Stomach (tissue), 19 donors: ENCODE measurements at places on chromosomes 12 and 14. TPM values are rescaled to one million over a fixed set of nuclear protein-coding genes. Genes with fewer than 3 reads are reported as not detected.

DNA sequence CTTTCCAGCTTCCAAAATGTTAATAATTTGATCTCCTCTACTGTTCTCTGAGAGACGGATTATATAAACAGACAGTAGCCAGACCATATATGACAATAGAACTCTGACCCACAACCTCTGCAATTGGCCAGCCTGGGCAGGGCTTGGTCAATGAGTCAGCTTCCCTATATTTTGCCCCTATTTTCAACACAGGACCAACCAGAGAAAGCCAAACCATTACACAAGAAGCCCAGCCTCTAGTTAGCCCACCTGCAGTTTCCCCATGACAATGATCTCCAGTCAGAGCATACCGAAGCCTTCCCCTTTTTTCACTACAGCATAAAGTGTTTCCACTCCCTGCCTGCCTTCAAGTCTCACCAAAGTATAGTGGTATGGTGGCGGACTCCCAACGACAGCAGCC is 7.6 kb upstream of the EXD2 start:
- no peak overlapping the region for H3K27ac ChIP-seq
- no peaks in the 10 kb centered on the region for H3K36me3 ChIP-seq
- H3K4me3 ChIP-seq: no peak overlapping the region
- no peak for DNase-seq
- no peaks in the 10 kb centered on the region for H3K27me3 ChIP-seq

GRCh38 chr14:98926801-98927200 is 345.2 kb downstream of the BCL11B start:
- H3K4me3 ChIP-seq: no peak overlapping the region
- no peak for DNase-seq
- no peaks in the 10 kb centered on the region for H3K36me3 ChIP-seq
- H3K4me1 ChIP-seq: no peaks in the 10 kb centered on the region
- no peak overlapping the region for H3K27ac ChIP-seq
- no peaks in the 10 kb centered on the region for H3K27me3 ChIP-seq

GRCh38 chr12:51186465-51187085 is 13.6 kb upstream of the TFCP2 start:
- H3K27me3 ChIP-seq: no peaks in the 10 kb centered on the region
- H3K4me3 ChIP-seq: no peak overlapping the region
- peaks cover 24% of the 10 kb centered on the region for H3K36me3 ChIP-seq
- no peak overlapping the region for H3K27ac ChIP-seq
- DNase-seq: no peak

GRCh38 chr12:45279931-45280830 is 64.3 kb downstream of the ANO6 start:
- no peaks in the 10 kb centered on the region for H3K36me3 ChIP-seq
- H3K4me1 ChIP-seq: peaks cover 36% of the 10 kb centered on the region
- no peaks in the 10 kb centered on the region for H3K27me3 ChIP-seq

The CLEC1B gene
- not detected for total RNA-seq

The SIX6 gene
- not detected for total RNA-seq

DNA sequence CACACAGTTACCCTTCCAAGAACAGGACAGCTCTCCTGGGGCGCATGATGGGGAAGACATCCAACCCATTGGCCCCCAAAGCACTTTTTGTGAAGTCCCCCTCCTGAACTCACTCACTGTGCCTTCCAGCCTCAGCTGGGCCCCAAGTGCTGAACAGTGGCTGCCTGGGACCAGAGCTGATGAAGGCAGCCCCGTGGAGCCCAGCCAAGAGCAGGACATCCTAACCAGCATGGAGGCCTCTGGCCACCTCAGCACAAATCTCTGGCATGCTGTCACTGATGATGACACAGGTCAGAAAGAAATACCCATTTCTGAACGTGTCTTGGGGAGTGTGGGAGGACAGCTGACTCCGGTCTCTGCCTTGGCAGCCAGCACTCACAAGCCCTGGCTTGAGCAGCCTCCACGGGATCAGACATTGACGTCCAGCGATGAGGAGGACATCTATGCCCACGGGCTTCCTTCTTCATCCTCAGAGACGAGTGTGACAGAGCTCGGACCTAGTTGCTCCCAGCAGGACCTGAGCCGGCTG is 72.0 kb downstream of the TECPR2 start:
- H3K4me1 ChIP-seq: peaks cover 4% of the 10 kb centered on the region
- no peak for DNase-seq
- no peaks in the 10 kb centered on the region for H3K27me3 ChIP-seq

- no peaks in the 10 kb centered on the region for H3K36me3 ChIP-seq
- H3K27ac ChIP-seq: no peak overlapping the region
- no peak for DNase-seq
- peaks cover 24% of the 10 kb centered on the region for H3K27me3 ChIP-seq
Observed at GRCh38 chr14:96590190-96590864, 88.1 kb downstream of the PAPOLA start.

- H3K27me3 ChIP-seq: no peaks in the 10 kb centered on the region
- peaks cover 26% of the 10 kb centered on the region for H3K4me1 ChIP-seq
- H3K4me3 ChIP-seq: no peak overlapping the region
- H3K36me3 ChIP-seq: no peaks in the 10 kb centered on the region
Observed at GRCh38 chr14:90453401-90453951, 56.6 kb downstream of the CALM1 start.

DNA sequence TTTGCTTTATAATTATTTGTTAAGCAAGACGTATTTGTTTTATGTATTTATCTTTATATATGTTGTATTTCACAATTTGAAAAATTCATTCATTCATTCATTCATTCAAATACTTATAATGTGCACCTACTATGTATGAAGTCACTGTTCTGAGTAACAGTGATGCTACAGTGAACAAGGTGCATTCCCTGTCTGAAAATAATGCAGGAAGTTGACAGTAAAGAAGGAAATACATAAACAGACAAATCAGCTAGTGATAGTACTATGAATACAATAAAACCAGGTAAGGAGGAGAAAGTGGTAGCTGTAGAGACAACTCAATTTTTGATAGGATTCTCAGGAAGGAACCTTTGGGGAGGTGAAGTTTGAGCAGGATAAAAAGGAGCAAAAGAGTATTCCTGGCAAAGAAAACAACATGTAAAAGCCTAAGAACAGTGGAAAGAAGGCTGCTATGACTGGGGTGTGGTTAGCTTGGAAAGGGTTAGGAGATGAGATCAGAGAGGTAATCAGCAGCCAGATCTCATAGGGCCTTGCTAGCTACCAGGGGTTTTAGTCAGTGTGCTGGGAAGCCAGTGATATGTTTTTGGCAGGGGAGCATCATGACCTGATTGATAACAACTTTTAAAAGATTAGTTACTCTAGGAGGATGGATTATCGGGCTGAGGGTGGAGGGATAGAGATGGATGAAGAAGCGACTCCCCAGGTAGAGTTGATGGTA is 17.4 kb downstream of the BICDL1 start:
- no peak overlapping the region for H3K4me3 ChIP-seq
- H3K27me3 ChIP-seq: no peaks in the 10 kb centered on the region
- no peaks in the 10 kb centered on the region for H3K4me1 ChIP-seq
- no peak overlapping the region for H3K27ac ChIP-seq

The KRT72 gene
- not detected for total RNA-seq

- H3K27me3 ChIP-seq: no peaks in the 10 kb centered on the region
- no peaks in the 10 kb centered on the region for H3K4me1 ChIP-seq
Observed at GRCh38 chr12:105724641-105725040, 394.1 kb downstream of the C12orf75 start.
